ENCODE measurements at places on chromosomes 7 and 10.

- no peak for DNase-seq
These were observed 40.1 kb upstream of the PPP1R17 start for GRCh38 chr7:31646942-31647341.

DNA sequence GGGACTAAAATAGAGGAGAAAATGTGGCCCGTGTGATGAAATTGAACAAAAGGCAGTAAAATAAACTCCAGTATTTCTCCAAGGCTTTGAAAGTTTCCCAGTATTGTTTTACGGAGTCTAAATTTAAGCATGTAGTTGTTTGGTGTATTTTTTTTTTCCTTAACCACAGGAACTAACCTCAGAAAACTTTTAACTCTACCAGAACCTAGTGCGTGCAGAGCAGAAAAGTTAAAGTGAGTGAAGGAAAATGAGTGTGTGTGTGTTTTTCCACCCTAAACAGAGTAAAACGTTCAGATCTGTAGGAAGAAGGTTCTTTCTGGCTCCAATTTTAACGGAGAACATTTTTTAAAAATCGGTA lies 812 bp downstream of the PROSER2 start:
- no peak for DNase-seq

- peak; percentile 11 for DNase-seq
These were observed 88.4 kb downstream of the NT5C2 start for GRCh38 chr10:103104721-103105120.

DNA sequence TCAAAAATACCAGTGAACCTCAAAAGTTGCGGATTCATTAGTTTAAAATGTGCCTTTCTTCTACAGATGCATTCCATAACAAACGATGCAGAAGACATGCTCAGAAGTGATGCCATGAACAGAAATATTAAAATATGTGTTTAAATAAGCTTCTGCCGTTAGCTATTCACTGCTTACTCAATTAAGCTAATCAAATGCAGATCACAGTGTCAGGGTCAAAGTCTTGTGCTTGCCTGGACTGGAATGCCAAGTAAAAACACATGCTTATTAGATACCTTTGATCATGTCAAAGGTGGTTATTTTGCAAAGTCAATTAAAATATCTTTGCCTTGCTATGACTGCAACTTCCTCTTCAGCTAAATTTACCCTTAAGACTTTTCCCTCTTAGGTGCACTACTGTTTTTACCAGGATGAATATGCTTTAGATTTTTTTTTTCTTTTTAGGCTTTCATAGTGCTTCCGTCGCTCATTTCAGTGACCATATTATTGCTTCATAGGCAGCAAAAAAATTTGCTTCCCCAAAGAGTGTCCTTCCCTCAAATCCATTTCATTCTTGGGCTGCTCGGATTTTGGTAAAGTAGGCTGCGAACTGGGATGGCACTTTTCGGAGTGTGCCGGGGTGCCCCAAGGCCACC lies 905 bp downstream of the ASB13 start:
- no peak for DNase-seq

DNA sequence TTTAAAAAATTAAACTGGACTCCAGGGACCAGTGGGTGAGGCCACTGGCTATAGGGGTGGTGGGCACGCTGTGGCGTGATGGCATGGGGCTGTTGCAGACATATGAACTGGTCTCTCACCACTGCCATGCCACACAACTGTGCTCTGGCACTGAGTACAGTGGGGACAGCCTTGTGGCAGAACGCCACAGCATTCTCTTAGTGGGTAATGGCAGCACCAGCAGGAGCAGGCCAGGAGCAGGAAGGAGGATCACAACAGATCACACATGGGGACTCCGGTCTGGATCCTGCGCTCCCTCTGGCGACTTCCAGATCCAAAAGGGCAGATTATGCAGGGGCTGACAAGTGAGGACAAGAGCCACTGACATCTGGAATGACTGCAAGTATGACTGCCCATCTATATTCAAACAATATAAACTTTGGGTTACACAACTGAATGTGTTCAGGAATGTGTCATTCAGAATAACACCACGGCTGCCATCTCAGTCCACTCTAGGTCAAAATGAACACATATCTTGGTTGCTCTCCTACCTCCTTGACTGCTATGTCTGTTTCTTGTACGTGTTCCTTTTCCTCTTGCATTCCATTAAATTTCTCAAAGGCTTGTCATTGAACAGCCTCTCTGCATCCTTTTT lies 176.0 kb downstream of the KMT2E start:
- no peak for DNase-seq

GRCh38 chr10:43765516-43765915 lies 116.8 kb upstream of the ZNF32 start:
- no peak for DNase-seq

- DNase-seq: no peak
These were observed 134.0 kb downstream of the SNX10 start for GRCh38 chr7:26425655-26426054.

- DNase-seq: no peak
These were observed 828.8 kb upstream of the MBL2 start for GRCh38 chr10:53601260-53601875.

- DNase-seq: no peak
These were observed 193.6 kb downstream of the MBL2 start for GRCh38 chr10:52578871-52579405.

GRCh38 chr7:32158076-32158475 lies 87.9 kb upstream of the PDE1C start:
- no peak for DNase-seq

GRCh38 chr7:151013733-151014497 lies 10.4 kb downstream of the ATG9B start:
- DNase-seq: no peak

DNA sequence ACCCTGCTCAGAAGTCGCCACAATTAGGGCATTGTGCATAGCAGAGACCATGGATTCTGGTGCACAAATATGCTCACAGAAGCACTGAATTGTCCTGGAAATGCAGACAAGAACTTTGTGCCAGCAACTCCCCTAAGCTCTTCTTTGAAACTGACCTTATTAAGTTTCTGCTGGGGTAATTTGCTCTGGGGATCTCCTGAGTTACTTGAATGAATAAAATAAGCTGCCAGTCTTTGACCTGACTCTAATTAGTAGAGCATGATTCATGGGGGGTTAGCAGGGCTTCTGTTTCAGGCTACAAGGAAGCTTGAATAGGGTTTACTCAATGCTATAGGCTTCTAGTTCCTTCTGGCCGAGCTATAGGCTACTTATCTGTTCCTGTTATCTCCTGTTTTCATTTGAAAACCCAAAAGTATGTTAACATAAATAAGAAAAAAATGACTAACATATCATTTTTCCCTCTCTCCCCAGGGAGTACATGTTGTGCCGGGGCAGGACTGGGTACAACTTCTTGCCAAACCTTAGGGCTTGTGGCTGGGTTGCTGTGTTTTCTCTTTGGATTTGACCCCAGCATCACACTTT lies 169.0 kb upstream of the TMEM229A start:
- no peak for DNase-seq

DNA sequence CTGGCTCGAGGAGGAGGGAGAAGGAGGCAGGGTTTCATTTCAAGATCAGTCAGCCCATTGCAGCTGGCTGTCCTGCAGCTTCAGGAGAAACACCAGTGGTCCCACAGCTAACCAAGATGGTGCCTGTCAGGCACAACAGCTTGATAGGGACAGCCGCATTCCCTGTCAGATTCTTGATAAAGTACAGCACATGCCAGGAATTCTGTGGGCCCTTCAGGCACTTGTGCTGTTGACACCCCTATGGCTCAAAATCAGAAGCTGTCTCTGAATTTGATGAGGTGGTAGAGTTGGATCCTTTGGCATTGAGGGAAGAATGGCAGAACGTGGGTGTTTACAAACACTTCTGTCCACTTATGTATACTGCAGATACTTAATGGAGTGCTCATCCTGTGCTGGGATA lies 354.3 kb downstream of the KCNMA1 start:
- no peak for DNase-seq

- DNase-seq: no peak
These were observed 17.5 kb downstream of the PRF1 start for GRCh38 chr10:70584909-70585544.

GRCh38 chr7:961546-962400 lies 7.3 kb upstream of the ADAP1 start:
- no peak for DNase-seq

DNA sequence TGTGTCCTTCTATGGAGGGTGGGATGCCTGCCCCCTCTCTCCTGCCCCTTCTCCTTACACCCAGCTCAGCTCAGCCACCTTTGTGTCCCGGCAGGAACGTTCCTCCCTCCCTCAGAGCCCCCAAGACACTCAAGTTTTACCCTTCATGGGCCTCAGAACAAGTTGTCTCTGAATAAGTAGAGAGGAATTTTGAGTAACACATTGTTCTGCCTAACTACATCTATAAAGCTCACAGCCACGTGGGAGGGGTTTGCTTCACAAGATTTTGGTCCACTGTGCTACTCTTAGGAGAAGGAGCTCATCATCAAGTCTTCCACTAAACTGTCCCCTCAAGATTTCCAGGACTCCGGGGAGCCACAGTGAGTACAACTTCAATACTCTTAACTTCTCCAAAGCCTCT lies 51.6 kb upstream of the ZNF32 start:
- no peak for DNase-seq

DNA sequence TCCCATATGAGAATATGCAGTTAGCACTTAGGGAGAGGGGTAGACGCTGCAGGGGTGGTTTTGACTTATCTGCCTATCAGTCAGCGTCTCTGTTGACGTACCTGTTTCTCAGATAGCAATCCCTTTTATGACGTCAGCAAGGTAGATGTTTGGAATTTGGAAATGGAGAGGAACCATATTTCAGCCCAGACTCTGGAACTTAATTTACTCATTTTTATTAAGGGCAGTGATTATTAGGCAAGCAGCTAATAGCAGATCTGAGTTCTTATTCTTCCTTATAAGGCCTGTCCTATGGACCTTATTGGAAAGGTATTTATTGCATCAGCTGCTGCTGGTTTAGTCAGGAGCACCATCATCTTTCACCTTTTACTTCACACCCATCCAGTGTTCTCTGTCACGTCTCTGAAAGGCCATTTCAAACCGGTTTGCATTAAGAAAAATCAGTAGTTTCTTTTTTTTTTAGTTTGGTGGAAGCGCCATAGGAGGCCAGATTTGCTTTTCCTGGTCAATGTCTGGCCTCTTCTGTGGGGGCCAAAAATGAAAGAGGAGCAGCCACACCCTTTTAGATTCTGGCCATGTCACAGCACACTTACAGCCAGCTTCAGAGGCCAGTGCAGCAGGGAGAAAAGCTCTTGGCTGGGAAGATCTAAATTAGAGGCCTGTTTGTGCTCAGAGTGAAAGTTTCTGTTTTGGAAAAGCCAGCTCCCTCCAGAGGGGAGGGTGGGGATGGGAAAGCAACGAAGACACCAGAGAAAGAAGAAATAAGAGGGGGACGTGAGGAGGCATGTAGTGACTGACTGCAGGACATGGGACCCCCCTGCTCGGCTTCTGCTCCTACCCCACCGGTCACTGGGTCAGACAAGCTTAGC lies 146.3 kb downstream of the TCF7L2 start:
- no peak for DNase-seq

GRCh38 chr10:84453303-84453702 lies 124.9 kb downstream of the CCSER2 start:
- DNase-seq: no peak

DNA sequence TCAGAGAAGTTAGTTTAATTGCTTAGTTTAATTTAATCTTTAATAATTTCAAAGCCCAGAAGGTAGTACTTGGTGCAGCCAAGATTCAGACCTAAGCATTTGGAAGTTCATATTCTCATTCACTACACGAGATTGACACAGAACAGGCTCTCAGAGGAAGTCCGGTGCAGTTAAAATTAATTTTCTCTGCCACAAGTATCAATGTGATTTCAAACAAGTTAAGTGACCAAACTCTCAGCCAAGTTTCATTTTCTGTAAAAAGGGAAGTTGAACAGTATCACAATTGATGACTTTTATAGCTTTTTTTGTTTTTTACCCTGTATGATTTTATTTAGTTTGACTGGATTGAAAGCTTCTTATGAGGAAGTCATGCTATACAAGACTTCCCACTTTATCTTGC lies 1494.9 kb upstream of the LRRTM3 start:
- no peak for DNase-seq

DNA sequence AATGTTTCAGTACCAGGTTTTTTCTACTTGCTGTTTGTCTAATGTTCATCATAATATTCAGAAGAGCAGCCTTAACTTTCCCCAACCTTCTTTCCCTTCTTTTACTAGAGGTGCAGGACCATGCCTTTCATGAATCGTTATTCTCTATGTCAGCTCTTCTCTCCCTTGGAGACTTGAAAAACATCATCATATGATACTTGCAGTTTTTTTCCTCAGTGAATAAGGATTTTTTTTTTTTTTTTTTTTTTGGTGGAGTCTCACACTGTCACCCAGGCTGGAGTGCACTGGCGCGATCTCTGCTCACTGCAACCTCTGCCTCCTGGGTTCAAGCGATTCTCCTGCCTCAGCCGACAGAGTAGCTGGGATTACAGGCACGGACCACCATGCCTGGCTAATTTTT lies 30.1 kb downstream of the SMNDC1 start:
- no peak for DNase-seq

DNA sequence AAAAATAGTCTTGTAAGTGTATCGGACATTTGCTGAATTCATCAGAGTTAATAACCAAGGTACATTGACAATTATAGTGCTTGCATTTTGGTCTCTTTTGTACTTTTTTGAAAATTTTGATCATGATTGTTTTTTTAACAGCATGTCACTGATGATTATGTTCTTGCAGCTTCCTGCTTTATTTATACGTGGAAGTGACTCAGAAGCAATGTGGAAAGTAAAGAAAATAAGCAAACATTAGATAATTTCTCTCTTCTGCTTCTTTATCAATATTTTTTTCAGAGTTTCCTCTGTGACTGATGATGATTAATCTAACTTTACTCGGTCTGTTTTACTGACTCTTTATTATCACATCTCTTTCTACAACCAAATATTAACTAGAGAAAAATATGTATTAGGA lies 1351.9 kb downstream of the REEP3 start:
- DNase-seq: no peak

DNA sequence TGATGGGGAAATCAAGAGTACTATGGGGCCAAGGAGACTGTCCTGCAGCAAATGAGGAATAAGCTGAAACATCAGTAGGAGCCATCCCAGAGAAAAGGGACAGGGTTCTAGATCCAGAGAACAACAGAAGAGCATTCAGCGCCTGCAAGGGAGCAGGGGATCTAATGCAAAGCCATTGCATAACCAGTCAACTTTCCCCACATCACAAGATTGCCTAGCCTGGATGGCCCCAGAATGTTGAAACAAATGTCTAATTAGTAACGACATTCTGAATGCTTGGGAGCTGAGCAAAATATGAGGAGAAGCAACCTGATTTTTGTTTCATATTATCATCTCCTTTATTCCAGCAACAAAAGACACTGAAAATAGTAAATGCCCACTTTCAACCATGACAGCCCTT lies 2.7 kb upstream of the MPP7 start:
- DNase-seq: no peak

DNA sequence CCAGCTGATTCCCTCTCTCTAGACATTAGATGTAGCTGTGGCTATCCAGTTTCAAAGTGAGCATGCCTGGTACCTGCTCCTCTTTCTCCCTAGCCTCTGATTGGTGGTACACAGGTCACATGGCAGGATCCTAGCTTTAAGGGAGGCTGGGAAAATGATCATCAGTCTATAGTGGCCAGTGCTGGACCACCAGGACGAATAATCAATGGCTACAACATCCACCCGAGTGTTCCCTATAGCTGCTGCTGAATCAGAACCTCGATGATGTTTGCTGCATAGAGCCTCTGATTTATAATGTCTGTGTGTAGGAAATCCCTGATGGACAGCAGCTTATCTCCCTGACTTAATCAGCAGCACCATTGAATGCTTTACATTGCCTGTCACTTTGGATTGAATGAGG lies 28.9 kb upstream of the LMTK2 start:
- no peak for DNase-seq

Measured in LNCaP clone FGC (cell line).